ENCODE measurements at places on chromosomes 12 and 14.

GRCh38 chr12:121524196-121524916, 56.5 kb downstream of the KDM2B start:
- no peak for DNase-seq

DNA sequence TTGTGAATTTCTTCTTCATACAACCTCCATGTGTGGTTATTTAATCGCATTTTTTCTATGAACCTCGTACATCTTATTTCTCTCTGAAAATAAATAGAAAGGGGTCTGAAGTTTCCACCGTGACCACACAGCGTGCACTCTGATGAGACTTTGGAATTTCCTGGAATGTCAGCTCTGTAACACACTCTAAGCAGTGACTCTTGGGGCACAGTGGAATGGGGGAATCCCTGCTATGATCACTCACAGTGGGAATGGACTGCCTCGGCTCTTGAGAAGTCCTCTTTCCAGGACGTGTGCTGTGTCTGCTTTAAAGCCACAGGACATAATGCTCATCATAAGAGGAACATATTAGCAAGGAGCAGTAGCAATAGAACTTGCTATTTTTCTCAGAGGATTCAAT, 416.2 kb downstream of the EGLN3 start:
- no peak for DNase-seq

DNA sequence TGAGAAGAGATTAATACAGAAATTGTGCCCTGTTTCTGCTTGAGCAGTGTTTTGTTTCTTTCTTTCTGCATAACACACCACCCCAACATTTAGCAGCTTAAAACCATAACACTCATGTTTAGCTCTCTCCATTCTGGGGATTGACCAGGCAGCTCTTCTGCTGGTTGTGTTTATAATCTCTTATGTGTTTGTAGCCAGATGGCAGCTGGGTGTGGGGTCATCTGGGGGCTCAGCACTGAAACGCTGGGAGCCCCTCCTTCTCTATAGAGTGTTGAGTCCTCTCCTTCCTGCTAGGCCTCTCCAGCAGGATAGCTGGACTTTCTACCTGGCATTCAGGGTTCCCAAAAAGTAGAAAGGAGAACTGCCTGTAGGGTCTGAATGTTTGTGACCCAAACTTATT, 270.6 kb downstream of the TTC8 start:
- no peak for DNase-seq

DNA sequence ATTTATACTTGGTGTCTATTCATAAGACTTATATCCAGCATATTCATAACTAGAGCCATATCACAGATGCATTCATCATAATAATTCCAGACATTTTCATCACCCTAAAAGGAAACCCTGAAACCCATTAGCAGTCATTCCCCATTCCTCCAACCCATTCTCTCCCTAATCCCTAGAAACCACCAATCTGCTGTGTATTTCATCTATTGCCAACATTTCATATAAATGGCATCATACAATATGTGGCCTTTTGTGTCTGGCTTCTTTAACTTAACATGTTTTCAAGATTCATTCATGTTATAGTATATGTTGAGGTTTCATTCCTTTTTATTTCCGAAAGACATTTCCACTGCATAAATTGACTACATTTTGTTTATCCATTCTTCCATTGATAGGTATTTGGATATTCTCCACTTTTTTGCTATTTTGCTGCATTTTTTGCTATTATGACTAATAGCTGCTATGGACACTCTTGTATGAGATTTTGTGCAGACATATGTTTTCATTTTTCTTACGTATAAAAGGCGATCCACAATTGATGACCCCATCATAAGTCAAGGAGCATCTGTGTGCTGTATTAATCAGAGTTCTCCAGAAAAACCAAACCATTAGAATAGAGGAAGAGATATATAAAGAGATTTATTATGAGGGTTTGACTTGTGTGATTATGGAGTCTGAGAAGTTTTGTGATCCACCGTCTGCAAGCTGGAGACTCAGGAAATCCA, 5.1 kb upstream of the OAS2 start:
- DNase-seq, result no peak

All from inflammatory macrophage treated with lipopolysaccharide for 4 hours (primary cell).